ENCODE measurements at places on chromosomes 1 and 21.

DNA sequence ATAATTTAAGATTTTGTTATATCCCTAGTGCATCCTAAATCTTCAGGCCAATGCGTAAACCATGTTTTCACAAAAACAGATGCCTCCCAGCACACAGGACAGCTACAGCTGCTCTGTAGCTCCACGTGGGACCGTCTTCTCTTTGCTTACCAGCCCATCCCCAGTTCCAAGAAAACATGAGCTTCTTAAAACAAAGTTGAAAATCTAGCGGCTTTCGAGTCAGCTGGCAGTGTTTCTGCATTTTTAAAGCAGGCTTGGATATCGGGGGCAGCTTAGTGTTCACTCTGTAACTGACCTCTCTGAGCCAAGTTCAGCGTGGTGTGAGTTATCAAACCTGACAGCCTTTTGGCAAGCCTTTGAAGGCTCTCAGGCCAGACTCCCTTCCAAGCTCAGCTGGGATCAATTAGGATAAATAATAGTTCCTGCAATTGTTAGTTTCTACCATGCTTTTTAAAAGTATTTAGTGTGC is 881.5 kb downstream of the LTN1 start:
- DNase-seq: no peak

- DNase-seq: no peak
Observed at GRCh38 chr1:18419113-18419844, 61.5 kb upstream of the KLHDC7A start.

- no peak for DNase-seq
Observed at GRCh38 chr1:23426828-23427227, 2.3 kb upstream of the TCEA3 start.

DNA sequence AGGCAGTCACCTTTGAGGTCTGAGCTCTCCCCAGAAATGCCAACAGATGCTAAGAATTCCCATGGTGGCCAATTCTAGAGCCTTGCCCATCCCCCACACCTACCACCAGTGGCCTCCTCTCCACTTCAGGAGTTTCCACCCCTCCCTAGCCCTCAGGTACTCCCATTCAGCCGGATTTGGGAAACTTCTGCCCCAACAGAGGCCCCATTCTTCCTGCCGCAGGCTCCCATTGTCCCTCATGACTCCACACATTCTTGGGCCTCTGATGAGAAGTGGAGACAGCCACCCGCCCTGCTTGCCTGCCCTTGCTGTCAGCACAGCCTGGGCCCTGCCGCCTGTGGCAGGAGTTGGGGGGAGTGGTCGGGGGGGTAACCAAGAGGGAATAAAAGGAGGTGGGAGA is 4.6 kb downstream of the BLACAT1 start:
- no peak for DNase-seq

DNA sequence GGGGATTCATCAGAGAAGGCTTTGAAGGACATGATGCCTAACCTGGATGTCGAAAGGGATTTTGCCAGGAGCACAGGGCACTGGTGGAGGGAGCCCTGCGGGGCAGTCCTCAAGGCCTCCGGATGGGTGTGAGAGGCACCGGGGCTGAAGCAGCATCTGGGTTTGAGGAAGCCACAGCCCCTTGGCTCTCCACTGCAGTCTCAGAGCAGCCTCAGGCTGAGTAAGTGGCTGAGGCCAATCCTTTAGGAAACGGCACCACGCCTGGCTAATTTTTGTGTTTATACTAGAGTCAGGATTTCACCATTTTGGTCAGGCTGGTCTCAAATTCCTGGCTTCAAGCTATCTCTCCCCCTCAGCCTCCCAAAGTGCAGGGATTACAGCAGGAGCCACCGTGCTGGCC is 12.0 kb downstream of the ERVH48-1 start:
- no peak for DNase-seq

GRCh38 chr1:208108646-208109330 is 135.4 kb downstream of the PLXNA2 start:
- DNase-seq: no peak

- peak; percentile 50 for DNase-seq
Observed at GRCh38 chr1:112508278-112509004, at the start of gene WNT2B. Gene WNT2B, plus strand, starts transcription at chr1:112508965. Its CDS starts 298 bp downstream, at chr1:112509263.

Data from stimulated activated CD4-positive, alpha-beta T cell treated with anti-CD3 and anti-CD28 coated beads, Interleukin-4, amount 100 ng/mL, for 1 hour (primary cell).